ENCODE measurements at places on chromosomes 7 and 10. TPM values are rescaled to one million over a fixed set of nuclear protein-coding genes. Genes with fewer than 3 reads are reported as not detected.

DNA sequence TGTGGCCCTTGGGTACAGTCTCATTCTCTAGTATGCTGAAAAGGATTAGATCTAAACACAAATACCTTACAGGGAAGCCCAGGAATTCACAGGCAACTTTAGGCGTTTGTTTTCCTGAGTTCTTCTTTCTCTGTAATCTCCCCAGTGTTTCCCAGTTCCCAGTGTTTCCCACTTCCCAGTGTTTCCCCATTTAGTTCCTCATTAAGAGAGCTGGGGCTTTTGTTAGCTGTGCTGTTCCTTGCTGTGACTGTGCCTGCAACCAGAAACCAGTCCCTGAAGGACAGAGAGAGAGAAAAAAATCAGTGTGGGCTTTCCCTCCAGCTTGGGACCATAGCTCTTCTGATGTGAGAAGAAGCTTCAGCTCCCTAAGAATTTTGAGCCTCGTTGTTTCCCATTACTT, 802.9 kb upstream of the COBL start:
- DNase-seq, result no peak

Gene TRPV5
- total RNA-seq, result not detected

Gene C10orf95
- total RNA-seq, result 0.30 TPM

Gene COL13A1
- 16.6 TPM for total RNA-seq

Gene ARMC3
- total RNA-seq, result 0.59 TPM

- DNase-seq, result no peak
These were observed 55.2 kb downstream of the CDK6 start for GRCh38 chr7:92781117-92781720.

- DNase-seq, result no peak
These were observed 5.4 kb downstream of the LRWD1 start for GRCh38 chr7:102469972-102470825.

- no peak for DNase-seq
These were observed 39.7 kb upstream of the CARD11 start for GRCh38 chr7:3083350-3083749.

DNA sequence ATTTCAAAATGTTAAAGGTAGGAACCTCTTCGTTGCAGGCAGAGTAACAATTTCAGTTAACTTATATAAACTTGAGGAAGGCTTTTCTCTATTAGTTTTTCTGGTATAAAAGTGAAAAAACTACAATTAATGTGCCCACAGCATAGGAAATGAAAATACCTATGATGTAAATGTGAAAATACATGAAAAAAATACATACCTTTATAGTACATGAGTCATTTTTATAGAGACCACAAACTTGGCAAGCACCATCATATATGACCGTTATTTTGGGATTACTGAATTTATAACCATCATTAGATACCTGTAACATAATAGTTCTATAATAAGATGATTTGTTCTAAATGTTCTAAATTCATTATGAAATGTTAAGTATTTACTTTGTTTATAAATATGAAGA, 42.7 kb downstream of the VWDE start:
- no peak for DNase-seq

DNA sequence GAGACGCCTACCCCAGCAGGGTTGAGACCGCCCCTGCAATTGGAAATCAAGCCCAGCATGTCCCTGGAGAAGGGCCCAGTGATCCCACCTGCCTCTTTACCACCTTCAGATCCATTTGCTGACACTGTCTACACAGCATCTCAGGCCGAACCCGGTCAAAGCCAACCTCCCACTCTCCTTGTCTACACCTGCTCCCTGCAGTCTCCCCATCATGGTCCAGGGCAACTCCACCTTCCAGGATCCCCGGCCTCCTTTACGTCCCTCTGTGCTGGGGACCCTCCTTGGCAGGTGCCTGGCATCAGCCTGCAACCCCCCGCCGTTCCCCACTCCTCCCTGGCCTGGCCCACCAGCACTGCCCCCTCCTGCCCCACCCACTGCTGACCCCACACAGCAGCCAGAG, 227.2 kb downstream of the PAXIP1 start:
- DNase-seq, result no peak

GRCh38 chr10:98644466-98644865, 197.7 kb upstream of the HPS1 start:
- no peak for DNase-seq

Gene ATP6V0A4
- total RNA-seq, result 0.42 TPM

DNA sequence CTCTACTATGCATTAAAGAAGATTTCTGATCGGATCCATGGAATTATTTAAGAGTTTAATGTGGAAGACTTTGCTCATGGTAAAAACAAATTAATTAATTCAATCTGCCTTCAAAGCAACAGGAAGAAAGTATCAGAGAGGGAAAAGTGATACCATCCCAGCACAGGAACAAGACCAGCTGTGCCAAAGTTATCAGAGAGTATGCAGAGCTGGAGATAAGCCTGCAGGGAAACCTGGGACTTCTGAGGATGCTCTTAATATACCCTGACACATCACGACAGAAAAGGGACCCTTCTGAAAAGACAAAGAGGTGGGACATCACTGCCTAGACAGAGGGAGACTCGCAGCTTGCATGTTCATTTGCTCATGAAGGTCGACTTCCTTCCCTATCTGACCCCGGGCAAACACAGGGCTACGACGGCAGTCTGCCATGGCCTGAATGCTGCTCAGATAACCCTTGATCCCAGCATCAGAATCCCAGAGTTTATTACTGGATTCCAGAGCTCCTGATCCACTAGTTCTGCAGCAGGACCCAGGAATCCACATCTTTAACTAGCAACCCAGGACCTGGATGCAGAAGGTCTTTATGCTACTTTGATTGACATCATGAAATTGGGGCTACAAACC, 29.5 kb downstream of the FAM171A1 start:
- DNase-seq, result no peak

DNA sequence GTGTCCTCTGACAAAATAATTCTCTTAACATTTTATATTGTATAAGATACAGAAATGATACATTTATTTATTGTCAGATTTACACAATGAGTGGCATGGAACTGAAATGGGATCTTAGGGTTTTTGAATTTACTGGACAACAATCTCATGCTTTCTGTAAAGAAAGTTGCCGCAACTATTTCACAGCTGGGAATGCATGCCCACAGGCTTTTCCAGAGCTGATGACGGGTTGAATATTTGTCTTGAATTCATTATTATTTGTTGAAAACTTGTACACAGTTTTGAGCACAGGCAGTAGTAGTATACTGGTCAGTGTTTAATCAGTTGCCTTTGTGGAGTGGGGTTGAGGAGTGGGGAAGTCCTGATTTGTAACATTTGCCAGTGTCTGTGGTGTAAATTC, 20.5 kb upstream of the MRC1 start:
- no peak for DNase-seq

GRCh38 chr7:14834456-14834855, 68.1 kb downstream of the DGKB start:
- DNase-seq, result no peak
